ENCODE measurements at places on chromosomes 4 and X.

DNA sequence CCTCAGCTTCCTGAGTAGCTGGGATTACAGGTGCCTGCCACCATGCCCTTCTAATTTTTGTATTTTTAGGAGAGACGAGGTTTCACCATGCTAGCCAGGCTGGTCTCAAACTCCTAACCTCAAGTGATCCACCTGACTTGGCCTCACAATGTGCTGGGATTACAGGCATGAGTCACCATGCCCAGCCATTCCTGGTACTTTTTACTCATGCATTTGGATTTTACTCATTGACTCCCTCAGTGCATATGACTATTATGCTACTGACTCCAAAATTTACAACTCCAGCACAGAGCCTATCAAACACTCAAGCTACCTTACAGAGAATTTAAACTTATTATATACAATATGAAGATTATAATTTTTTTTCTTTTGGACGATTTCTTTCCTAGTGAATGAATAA is 199.9 kb downstream of the CXXC4 start:
- DNase-seq = no peak

GRCh38 chrX:40090050-40090804 is 7.5 kb downstream of the BCOR start:
- no peak for DNase-seq

- DNase-seq = no peak
Observed at GRCh38 chr4:40227284-40227683, 30.5 kb downstream of the RHOH start.

DNA sequence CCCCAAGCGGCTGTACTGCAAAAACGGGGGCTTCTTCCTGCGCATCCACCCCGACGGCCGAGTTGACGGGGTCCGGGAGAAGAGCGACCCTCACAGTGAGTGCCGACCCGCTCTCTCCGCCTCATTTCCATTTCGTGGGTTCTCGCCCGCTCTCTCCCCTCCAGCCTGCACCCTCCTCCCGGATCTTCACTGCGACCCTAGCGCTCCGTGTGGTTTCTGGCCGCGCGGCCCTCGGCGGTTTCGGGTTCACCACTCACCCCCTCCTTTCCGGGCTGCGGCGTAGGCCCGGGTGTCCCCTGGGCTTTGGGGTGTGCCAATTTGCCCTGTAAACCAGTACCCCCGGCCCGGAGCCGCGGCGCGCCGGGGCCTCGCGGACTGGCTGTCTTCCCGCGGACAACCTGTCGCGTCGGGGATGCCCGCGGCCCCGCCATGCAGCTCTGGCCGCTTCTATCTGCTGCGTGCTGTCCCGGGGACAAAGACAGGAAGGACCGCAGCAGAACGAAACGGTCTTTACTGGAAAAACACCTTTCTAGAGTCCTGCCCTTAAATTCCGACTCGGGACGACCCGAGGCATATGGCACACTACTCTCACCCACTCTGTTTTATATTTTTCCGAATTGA is 737 bp downstream of the FGF2 start:
- DNase-seq = peak; percentile 46

- no peak for DNase-seq
Observed at GRCh38 chrX:154329294-154329693, 33.7 kb downstream of the TKTL1 start.

DNA sequence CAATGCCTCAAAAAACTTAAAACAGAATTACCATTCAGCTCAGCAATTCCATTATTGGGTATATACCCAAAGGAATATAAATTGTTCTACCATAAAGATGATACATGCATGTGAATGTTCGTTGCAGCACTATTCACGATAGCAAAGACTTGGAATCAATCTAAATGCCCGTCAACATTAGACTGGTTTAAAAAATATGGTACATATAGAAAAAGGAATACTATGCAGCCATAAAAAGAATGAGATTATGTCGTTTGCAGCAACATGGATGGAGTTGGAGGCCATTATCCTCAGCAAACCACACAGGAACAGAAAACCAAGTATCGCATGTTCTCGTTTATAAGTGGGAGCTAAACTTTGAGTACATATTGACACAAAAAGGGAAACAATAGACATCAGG is 10.9 kb upstream of the SYNPO2 start:
- no peak for DNase-seq

GRCh38 chr4:139794158-139794954 is 128.7 kb downstream of the MGST2 start:
- DNase-seq = peak; percentile 94

DNA sequence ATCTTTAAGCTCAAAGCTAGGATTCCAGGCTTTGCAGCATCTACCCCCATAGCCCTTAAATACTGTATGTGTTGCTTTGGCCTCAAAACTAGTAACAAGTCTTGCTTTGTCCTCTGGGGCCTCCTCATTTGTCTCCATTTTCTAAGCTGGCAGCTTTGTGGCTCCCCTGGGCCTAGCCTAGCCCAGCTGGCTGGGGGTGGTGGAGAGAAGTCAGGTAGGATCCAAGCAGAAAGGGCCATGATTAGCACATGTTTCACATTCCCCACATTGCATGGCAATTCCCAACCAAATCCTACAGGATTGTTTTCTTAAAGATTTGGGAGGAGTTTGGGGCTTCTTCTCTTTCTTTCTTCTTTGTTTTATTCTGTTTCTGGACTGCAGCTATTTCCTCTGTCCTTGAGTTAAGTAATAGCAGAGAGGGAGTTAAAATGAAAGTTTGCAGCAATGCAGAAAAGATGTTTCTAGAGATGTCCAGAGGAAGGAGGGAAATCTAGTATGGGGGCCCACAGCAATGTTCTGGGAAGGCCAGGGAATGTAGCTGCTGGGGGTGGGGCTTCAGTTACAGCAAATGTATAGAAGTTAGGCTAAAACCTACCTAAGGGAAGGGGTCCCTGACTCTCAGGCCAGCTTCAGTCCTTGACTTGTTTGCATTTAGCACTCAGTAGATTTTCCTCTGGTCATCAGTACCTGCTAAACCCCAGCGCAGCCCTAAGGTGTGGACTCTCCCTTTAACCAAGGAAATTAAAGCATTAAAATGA is 92.1 kb downstream of the SHROOM4 start:
- peak; percentile 81 for DNase-seq

GRCh38 chrX:139720136-139720535 is 12.2 kb upstream of the MCF2 start:
- peak; percentile 43 for DNase-seq

- DNase-seq = no peak
Observed at GRCh38 chrX:68754406-68754805, 74.4 kb upstream of the EFNB1 start.

DNA sequence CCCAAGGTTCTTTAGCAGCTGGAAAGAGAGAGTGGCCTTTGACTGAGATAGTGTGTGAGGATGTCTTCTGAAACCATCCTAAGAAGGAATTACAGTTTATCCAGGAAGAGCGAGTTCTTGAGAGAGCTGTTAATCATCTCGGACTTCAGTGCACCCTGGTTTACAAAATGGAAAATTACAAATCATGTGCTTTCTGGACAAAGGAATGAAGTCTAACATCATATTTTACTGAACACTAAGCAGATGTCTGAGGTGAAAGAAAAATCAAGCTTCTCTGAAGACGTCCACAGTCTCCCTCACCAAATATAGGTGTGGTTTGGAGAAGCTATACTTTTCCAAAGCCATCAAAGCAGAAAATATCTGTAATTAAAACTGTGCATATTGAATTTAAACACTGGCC is 30.8 kb upstream of the CYP2U1 start:
- DNase-seq = no peak

GRCh38 chrX:105006103-105006502 is 214.4 kb downstream of the TEX13A start:
- DNase-seq = no peak

GRCh38 chrX:41029332-41029731 is 55.9 kb upstream of the USP9X start:
- DNase-seq = no peak

GRCh38 chr4:90444904-90445303 is 317.7 kb downstream of the CCSER1 start:
- no peak for DNase-seq

- no peak for DNase-seq
Observed at GRCh38 chrX:5082705-5083104, 1146.0 kb downstream of the NLGN4X start.

DNA sequence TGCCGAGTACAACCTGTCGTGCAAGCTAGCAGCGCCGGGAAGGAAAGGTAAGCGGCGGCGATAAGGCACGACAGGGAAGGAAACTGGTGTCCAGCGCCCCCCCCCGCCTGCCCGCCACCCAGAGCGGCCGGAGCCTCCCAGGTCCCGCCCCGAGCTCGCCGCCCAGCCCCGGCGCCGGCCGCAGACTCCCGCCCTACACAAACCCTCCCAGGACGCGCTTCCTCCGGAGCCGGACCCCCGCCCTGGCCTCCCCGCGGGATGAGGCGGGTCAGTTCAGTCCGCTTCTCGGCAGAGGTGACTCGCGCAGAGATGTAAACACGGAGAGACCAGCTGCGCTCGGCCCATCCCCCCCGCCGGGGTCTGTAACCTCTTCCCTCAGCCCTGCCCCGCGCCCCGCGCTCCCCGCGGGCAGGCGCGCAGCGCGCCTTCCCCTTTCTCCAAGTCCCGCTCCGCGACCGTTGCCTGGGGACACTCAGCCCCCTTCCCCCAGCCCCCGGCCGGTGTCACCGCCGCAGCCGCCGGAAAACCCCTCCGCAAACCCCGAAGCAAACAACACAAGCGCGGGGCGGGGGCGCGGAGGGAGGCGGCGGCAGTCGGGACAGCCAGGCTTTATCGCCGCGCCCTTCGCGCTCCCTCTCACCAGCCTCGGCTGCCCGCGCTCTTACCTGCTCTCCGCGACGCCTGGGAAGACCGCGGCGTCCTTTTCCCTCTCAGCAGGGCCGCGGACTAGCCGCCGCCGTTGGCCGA is 543 bp downstream of the ELF2 start:
- DNase-seq = peak; percentile 62

DNA sequence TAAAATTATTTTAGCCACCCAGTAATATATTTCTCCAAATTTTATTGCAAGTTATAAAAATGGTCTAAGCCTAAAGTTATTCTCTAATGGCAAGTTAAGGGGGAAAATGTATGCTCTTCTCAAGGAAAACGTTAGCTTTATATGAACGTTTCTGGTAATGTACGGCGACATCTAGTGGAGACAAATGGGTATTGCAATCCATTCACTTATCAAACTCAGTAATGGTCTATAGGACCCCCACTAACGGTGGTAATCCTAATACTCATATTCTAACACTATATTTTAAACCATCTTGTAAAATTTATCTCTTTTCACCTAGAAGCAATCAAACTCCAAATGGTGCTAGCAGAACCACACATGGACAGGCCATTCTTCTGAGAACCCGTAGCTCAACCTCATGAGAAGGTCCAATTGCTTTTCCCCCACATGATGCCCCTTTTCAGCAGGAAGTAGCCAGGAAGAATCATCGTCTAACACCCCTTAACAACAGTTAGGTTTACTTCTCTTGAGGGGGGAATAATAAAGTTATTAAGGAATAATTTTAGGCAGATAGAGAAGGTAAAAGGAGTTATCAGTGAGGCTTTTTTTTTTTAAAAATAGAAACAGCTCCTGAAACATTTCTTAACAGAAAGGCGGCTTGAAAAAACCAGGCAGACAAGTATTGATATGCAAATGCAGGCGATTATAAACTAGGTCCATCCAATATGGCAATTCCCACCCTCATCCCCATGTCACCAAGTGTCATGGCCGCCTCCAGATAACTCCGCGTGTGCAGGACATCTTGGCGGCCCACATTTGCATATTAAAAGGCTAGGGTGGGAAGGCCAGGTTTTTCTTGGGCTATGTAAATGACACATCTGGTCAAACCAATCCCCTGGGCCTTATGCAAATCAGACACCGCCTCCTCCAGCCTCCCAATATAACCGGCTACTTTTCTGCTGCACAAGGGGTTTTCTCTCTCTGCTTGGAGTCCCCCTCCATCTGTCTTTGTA is 35.0 kb downstream of the NUDT11 start:
- peak; percentile 32 for DNase-seq

DNA sequence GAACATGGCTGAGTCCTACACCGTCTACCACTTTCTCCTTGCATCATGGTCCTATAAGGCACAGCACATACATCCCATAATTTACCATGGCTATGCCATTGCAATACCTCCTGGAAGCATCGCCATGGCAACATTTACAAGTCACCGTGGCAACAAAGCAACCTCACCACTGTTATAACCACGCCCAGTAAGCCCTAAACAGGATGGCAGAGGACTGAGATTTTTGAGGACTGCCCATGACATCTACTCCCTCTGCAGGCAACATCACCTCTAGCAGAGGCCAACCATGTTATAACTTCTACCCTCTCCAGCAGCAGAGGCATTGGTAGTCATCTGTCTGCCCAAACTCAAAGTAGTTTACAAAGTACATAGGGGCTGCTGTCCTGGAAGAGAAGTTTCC is 29.7 kb downstream of the BCOR start:
- DNase-seq = peak; percentile 20

DNA sequence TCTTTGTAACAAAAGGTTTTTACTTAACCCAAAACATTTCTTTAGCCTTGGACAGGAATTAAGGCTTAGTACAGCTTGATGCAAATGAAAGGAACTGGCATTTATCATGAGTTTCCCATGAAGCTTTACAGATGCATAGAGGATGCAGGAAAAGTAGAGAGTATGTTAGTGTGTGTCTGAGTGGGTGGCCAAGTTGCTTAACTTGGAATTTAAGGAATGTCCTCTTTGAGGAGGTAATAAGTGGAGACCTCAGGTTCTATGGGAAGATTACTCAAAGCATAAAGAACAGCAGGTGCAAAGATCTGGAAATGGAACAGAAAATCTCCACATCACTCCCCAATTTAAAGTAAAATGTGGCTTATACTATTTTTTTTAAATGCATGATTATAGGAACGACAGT is 457.9 kb downstream of the KCNIP4 start:
- no peak for DNase-seq

DNA sequence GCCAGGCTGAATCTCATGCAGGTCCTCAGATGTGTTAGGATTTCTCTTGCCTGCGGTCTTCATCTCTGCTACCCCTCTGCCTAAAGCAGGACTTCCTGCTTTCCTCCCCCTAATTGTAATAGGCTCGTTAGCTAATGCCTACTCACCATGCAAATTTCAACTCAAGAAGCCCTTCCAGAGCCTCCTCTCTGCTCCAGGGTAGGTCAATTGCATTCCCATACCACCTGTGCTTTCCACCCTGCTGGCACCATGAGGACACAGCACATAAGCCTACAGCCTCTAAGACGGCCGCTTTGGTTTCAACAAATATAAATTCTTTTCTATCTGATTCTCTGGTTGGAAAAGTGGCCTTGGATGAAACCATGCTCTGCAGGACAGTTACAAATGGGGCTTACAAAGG is 93.9 kb downstream of the QDPR start:
- DNase-seq = no peak

DNA sequence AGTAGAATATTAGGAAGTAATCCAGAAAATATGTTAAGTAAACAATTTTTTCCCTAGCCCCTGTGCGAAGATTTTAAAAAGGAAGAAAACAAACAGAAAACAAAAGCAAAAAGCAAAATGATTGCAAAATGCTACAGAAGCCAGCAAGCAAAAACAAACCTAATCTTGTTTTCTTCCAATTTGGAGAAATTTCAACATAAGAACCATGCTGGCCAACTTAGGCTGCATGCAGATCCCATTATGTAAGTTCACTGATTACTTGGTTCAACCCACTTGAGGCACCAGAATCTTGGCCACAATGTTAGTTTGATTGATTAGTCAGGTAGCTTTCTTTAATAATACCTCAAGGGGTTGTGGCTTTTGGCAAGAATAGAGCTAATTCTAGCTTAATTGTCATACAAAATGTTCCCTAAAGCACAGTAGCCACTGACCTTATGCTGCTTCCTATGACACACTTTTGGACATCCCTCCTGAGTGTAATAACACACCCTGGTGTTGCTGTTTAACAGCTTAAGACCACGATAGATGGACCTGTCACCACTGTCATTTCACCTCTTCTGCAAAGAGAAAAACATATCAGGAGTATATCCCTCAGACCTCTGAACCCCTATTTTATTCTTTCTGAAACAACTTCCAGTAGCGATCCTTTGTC is 2342.1 kb downstream of the PCDH7 start:
- DNase-seq = peak; percentile 26
